ENCODE measurements at places on chromosomes 2 and 18.

GRCh38 chr2:178700922-178701342 lies 106.3 kb downstream of the TTN start:
- no peak for DNase-seq

DNA sequence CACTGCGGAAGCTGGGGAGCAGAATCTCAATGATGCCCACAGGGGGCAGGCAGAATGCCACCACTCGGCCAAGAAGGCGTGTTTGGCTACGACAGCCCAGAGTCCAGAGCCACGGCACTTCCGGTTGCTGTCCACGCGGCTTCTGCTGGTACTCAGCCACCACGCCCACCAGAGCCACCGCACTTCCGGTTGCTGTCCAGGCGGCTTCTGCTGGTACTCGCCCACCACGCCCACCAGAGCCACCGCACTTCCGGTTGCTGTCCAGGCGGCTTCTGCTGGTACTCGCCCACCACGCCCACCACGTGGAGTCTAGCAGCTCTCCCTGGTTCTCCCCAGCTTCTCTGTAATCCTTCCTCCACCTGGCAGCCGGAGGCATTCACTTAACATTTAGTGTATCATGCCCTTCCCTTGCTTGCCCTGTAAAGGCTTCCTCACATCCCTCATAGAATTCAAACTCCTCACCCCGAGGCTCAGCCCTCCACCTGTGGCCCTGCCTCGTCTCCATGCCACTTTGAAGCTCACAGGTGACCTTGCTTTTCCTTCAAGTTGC lies 40.1 kb upstream of the APCDD1 start:
- DNase-seq: no peak

DNA sequence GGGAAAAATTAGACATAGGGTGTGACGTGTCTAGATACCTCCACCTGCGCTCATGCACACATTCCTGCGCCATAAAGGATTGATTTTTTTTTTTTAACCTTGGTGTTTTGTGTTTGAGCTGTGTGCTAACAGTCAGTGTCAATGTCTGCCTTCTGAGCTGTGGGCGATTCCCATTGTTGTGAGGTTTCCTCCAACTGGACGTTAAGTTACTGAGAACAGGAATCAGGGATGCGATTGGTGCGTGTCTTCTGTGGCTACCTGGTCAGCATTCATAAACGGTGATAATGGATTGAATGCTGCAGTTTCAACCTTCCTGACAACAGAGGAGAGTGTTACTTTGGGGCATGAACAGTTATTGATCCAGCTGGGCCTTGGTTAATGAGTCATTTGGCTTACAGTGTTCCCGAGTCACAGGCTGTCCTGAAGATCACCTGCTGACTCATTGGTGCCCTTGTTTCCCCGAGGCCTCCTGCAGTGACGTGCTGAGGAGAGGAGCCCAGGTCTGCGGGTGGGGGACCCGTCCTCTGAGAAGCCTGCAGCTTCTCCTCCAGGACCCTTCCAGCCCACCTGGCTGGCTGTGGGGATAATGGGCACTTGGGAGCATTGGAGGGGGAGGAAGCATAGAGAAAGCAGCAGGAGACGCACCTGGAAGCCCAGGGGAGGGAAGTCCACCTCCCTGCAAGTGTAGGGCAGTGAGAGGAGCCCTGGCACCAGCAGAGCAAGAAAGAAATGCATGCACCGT lies 25.8 kb upstream of the CABYR start:
- DNase-seq: no peak

- DNase-seq: no peak
Measured at GRCh38 chr18:63867368-63868125, 20.0 kb upstream of the SERPINB2 start.

- peak; percentile 20 for DNase-seq
Measured at GRCh38 chr2:49687918-49688317, 533.6 kb upstream of the FSHR start.

DNA sequence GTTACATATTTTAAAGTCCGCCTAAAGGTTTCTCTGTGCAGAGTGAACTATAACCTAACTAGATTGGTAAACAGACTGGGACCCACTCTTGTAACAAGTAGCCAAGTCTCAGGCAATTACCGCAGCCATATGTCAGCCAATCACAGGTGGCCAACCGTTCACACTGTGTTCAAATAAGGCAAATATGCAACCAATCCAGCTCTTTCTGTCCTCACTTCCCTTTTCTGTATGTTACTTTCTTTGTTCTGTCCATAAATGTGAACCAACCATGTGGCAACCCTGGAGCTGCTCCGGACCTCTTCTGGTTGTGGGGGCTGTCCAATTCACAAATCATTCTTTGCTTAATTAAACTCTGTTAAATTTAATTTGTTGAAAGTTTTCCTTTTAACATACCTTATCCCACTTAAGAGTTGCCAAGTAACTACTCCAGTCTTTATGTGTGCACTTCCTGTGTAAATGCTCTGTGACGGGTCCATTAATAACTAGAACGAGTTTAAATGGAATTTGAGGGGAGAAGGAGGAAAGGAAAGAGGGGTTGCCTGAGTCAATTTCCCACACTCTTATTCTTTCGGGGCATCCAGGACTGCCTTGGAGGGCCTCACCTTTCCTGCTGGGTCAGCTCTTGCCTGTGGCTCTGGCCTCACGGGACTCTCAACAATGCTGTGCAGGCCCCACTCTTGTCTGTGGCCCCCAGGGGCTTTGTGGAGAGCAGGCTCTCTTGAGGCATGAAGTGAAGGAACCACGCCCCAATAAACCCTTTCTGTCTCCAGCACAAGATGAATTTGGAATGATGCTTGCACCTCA lies 6.6 kb upstream of the RPL37A start:
- DNase-seq: no peak

- DNase-seq: no peak
Measured at GRCh38 chr2:229175497-229175863, 95.6 kb downstream of the PID1 start.

- no peak for DNase-seq
Measured at GRCh38 chr18:62807396-62807795, 92.1 kb downstream of the PHLPP1 start.

DNA sequence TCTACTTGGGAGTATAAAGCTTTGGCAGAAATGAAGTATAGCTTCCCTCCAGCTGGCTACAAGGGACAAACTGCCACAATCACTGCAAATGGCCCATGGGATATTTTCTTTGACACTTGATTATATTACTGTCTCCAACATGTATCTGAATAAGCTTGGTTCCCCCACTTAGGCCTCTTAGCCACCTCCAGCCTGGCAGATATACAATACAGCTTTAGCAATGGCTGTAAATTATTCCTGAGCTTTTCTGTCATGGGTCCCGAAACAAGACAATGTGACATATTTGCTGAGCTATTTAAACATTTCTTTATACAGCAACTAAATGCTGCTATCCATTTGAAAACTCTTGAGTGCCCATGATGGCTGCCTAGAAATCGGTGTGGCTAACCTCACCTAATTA lies 406.2 kb downstream of the SUCLG1 start:
- DNase-seq: no peak

- DNase-seq: no peak
Measured at GRCh38 chr18:36020174-36020711, 47.1 kb downstream of the RPRD1A start.

GRCh38 chr2:174344716-174345461 lies 10.1 kb downstream of the SP9 start:
- DNase-seq: no peak

- no peak for DNase-seq
Measured at GRCh38 chr2:232126301-232127099, 165.0 kb downstream of the DIS3L2 start.

- no peak for DNase-seq
Measured at GRCh38 chr2:142734231-142734630, 143.2 kb upstream of the KYNU start.

GRCh38 chr18:58216071-58216481 lies 172.1 kb downstream of the NEDD4L start:
- DNase-seq: no peak

- no peak for DNase-seq
Measured at GRCh38 chr2:69493268-69493667, 56.0 kb upstream of the NFU1 start.

- peak; percentile 69 for DNase-seq
Measured at GRCh38 chr18:37565101-37565976, at the start of gene CELF4. TSS of gene CELF4 (minus strand) at chr18:37565798.

GRCh38 chr2:120132691-120133090 lies 90.5 kb downstream of the TMEM185B start:
- no peak for DNase-seq

DNA sequence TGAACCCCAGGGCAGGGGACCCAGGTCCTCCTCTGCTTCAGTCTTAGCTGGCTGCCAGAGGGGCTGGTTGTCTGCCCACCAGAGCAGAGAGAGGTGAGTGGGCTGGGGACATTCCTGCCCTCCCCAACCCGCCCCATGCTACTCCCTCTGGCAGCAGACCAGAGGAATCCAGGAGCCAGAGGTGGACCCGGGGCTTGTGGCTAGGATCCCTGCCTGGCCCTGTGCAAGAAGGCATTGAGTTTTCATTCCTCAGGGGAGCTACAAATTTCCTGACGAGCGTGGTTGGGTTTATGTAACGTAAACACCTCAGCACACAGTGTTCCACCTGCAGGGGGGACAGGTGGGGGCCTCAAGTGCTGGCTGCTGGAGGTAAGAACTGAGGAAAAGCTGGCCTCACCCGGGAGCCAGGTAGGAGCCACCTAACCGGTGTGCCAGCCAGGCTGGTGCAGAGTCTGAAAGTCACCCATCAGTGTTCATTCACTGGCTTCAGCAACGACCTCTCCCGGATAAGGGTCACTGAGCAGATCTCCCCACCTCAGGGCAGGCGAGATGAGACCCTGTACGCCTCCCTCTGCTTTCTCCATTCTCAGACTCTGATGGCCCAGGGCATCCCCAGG lies 246.8 kb downstream of the DYSF start:
- DNase-seq: no peak

- no peak for DNase-seq
Measured at GRCh38 chr2:12284487-12284886, 432.2 kb upstream of the TRIB2 start.

- no peak for DNase-seq
Measured at GRCh38 chr2:196427986-196428634, 211.4 kb upstream of the CCDC150 start.

DNA sequence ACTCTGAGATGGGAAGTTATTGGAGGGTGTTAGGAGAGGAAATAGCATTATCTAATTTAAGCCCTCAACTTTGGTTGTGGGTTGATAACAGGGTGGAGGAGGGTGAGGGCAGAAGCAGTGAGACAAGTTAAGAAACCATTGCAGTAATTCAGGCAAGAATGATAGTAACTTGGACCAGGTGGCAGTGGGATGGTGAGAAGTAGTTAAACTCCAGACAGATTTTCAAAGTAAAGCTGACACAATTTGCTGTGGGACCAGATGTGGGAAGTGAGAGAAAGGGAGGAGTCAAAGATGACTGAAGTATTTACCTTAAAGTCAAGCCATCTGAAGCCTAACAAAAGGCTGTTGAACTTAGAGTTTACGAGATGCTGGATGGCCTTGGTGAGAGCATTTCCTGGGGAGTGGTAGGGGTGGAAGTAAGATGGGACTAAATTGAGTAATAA lies 163.2 kb upstream of the KLF7 start:
- DNase-seq: no peak

GRCh38 chr2:37324536-37324785 lies 172 bp downstream of the PRKD3 start:
- no peak for DNase-seq

DNA sequence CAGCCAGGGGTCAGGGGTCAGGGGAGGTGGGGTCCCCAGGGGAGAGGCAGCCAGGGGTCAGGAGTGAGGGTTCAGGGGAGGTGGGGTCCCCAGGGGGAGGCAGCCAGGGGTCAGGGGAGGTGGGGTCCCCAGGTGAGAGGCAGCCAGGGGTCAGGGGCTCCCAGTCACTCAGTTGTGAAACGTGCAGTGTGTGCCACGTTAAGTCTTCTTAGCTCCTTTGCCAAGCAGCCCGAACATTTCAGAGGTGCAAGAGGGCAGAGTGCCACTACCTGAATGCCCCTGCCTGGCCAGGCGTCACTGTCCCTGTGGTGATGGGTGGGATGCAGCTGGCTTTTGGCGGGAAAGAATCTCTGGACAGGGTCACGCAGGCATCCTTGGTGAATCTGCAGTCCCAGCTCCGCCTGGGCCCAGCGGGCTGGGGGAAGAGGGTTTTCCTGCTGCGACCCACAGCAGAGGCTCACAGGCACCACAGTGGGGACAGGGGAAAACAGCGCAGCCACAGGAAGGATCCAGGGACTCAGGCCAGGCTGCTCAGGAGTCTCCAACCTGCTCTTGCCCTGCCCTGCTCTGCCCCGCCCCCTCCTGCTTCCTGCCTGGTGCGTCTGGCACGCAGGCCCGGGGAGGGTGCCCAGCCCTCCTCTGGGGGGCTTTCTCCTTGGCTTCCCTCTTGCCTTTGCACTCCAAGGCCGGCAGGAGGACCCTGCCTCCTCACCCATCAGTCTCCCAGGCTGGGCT lies 188.3 kb downstream of the TWIST2 start:
- no peak for DNase-seq

DNA sequence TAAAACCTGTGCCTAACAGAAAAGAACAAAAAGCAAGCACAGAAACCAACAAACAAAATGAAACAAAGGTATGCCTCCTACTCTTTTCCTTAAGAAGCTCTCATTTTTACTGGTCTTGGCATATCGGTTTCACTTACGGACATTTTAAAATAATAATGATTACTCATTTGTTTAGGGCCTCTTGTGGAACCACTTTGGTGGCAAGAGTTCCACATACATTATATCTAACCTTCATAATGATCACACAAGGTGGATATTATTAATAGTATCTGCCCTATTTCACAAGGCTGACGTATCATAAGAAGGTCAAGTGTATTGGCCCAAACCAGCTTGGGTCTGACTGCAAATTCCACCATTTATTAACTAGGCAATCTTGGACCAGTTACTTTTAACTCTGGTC lies 304.7 kb downstream of the TCF4 start:
- DNase-seq: no peak

DNA sequence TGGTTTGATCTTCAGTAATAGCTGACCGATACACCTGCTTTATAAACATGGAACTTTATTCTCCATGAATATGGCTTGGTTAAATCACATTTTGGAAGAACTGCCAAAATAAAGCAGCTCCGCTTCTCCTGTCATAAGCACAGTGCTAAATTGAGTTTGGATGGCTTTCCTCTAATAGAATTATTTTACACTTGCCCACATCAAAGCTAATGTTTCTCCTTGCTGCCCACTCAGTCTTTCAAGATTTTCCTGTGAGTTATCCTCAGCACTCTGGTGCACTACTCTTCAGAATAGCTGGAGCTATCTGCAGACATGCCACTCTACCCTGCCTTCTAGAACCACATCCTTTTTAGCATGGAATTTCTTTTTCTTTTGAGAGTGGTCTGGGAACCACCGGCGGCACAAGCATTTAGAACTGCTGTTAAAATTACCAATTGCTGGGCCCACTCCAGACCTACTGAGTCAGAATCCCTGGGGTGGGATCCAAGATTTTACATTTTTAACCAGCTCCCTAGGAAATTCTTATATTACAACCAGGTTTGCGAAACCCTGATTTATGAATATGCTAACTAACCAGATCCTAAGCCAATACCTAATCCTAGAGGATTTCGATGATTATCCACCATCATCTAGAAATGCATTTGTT lies 283.3 kb downstream of the AFF3 start:
- no peak for DNase-seq

DNA sequence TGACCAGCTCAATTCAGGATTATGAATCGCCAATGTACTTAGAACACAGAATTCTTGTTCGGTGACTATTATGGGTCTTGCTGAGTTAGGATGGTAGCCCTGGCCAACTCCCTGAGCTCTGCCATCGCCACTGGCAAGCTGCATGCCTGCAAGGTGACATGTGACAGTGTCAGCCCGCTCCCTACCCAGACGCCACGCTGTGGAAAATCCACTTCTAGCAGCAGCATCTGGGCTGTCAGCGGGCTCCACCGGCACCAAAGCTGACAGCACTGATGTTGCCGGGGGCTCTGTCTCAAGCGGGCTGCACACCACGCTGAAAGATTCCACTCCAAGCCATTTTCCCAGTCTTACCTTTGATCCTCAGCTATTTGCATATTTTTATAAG lies 100.7 kb downstream of the MYT1L start:
- no peak for DNase-seq

- no peak for DNase-seq
Measured at GRCh38 chr2:43605079-43605655, 9.3 kb upstream of the THADA start.
